ENCODE measurements at places on chromosomes 3 and 15.

DNA sequence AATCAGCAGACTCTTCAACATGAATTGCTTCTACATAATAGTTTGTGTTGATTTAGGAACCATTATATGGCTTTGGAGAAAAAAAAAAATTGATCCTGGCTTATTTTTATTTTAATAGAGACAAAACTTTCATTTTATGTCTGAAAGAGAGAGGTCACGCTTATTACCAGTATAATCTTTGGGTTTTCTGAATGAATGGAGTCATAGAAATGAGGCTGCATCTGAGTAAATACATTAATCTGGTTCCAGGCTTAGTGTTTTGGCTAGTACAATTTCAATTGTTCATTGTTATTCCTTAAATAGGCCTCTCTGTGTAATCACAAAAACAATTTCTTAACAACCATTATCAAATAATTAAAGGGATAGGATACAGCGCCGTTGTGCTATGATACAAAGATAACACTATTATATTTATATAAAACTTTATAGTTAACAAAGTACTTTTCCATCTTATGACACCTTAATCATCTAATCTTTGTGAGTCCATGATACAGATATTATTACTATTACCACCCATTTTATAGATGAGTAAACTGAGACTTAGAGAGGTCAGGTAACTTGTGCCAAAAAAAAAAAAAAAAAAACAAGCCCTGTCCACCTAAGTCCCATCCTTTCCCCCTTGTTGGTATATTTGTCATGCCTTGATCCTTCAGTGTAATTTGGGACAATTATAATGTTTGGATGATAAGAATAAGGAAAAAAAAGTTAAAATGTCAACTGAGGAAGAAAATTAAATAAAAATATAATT lies 41.8 kb upstream of the GOLM2 start:
- no peak for DNase-seq

DNA sequence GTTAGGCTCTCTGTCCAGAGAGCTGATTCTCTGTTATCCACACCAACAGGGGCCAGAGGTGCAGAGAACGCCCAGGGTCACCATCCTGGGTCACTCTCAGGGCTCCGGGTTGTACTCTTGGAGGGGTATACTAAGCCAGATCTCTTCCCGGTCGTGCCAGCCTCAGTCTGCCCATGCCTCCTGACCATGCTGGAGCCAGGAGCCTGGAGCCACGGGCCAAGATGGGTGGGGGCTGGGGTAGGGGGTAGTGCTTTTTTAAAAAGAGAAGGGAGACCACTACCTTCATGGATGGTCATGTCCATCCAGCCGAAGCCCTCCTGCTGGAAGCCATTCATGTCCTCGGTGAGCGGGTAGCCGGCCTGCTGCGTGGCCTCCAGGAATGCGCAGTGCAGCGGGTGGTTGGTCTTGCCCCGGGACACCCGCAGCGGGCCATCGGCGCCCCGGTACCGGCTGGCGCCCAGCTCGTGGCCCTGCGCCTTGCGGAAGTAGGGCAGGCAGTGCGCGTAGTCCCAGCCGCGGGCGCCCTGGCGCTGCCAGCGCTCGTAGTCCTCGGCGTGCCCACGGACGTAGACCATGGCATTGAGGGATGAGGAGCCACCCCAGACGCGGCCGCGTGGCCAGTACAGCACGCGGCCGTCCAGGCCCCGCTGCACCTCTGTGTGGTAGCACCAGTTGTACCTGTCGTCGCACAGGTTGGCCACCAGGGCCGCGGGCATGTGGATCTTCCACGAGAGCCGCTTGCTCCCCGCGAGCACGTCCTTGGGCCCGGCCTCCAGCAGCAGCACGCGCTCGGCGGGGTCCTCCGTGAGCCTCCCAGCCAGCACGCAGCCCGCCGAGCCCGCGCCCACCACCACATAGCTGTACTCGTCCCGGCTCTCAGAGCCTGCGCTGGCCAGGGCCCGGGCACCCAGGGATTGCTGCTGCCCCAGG lies 22.9 kb downstream of the CHDH start:
- DNase-seq, result no peak

DNA sequence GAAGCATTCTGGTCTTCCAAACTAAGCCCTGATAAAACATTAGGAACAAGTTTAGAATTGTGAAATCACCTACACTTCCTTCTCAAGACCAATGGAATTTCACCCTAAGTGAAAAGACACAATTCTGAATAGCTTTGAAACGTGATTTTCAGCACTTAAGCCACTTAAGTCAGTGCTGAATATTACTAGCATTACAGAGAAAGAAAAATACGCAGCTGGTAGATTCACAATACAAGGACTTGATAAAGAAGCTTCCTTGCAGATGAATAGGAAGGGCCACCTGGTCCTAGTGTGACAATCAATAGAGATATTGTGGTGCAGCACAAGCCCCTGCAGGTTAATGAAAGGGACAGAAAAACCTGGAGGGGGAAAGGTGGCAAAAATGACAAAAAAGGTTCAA lies 353.1 kb upstream of the ALCAM start:
- DNase-seq, result no peak

DNA sequence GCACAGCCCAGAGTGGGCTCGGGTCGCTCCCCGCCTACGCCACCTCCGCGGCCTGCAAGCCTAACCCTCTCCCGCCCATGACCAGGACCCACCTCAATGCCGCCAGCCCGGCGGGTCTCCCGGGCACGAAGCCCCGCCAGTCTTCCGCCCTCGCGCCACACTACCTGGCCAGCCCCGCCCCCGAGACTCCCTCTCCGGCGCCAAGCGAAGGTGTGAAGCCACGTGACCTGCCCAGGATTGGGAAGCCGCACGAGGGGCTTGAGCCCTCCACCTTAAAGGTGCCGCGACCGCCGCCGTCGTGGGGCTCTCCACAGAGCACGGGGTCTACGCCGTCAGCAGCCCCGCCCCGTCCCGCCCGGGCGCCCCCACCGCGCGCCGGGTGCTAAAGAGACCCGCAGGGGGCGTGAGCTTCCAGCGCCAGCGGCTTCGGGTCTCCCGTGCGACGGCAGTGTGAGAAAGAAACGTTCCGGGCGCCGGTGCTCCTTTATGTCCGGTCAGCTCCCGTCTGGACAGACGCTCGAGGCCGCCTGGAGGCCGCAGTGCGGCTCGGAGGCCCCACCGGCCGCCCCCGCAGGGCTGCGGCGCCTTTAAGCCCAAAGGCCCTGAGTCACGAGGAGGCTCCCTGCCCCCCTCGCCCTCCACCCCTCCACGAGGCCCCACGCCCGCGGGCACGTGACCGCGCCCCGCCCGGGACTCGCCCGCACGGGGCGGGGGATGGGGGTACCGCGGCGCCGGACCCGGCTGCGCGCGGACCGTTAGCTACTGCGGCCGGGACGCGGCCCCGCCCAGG lies at the start of gene CPEB1:
TSS of gene CPEB1 (minus strand) at position 319 of the 790 bp plus-strand sequence. CDS start 18,904 bp downstream, outside the sequence.
- no peak for DNase-seq

DNA sequence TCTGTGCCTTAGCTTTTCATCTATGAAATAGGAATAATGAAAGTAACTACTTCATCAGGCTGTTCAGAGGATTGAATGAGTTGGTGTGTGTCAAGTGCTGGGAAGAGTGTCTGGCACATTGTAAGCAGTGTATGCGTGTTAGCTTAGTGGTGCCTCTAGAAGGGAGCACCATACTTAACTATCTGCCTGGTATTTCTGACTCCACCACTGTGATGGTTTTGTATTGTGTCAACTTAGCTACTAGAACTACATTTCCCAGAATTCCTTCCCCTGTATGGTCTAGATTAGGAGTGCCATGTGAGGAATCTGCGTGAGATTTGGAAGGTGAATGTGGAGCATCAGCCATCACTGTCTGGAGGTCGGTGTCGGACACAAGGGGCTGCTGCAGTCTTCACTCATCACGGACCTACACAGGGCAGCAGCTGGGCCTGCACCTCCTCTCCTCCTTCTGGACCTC lies 115.4 kb upstream of the GALNT15 start:
- DNase-seq, result no peak

- no peak for DNase-seq
These were observed 17.6 kb upstream of the PLA2G4D start for GRCh38 chr15:42111924-42112323.

DNA sequence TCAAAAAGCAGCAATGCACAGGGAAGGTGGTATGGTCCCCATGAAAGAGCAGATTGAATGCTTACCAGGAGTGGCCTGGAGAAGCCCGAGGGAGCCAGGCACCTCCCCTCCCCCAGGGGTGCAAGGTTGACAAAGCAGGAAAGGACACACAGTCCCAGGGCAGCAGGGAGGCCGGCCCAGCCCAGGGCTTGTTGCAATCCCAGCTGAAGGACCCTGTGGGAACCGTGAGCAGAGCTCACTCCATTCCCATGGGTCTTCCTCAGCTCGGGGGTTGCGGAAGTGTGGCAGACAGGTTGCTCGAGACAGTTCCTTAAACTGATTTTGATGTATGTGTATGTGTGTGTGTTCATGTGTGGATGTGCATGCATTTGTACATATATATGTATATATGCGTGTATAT lies 15.8 kb downstream of the UROC1 start:
- no peak for DNase-seq

DNA sequence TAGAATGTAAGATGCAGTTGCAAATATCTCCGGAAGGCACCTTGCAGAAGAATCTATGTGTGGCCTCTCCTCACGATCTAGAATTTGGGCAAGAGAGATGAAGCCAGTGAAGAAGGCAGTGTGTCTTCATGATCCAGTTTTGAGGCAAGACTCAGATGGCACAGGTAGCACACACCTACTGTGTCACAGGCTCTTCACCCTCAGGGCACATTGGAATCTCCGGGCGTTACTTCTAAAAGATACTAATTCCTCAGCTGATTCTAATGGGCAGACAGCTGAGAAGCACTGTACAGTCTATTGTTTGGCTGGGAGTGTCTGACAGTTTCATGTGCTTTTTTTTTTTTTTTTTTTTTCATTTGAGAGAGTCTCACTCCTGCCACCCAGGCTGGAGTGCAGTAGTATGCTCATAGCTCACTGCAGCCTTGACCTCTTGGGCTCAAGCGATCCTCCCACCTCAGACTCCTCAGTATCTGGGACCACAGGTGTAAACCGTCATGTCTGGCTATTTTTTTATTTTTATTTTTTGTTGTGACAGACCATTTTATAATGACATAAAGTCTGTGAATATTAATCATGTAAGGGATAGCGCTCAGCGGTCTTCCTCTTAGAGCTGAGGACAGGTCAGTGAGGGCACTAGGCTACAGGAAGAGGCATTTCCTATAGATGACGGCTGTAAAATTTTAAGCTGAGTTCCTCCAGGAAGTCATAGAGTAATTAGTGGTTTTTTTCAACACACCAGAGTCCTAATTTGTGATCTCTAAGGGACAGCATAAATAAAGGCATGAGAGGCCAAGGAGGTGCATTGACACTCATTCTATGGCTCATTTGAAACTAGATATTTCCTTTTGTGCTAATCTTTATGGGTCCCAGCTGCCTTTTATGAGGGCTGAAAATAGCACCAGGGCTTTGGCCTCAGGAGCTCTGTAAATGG lies 4.0 kb downstream of the C3orf52 start:
- no peak for DNase-seq

GRCh38 chr3:63687278-63688225 lies 35.1 kb downstream of the SNTN start:
- no peak for DNase-seq

- DNase-seq, result no peak
These were observed 6.8 kb upstream of the TBC1D5 start for GRCh38 chr3:17749281-17749680.

DNA sequence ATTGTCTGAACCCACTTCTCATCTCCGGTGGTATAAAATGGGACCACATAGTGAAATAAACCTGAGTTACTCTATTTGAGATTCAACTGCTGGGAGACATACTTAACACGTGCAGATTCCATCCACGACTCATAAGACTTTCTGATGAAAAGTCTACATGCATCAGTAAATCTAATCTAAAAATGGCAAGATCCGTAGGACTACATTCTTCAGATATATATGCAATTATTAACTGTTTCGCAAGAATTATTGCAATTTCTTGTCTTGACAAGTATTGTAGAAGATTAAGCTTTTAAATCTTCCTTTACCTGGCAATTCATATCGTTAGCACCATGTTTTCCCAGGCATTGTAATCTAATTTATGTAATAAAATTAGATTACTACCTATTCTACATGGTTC lies 718.7 kb upstream of the CBLB start:
- DNase-seq, result no peak

GRCh38 chr3:183833516-183833915 lies 8.1 kb upstream of the MAP6D1 start:
- DNase-seq, result no peak

DNA sequence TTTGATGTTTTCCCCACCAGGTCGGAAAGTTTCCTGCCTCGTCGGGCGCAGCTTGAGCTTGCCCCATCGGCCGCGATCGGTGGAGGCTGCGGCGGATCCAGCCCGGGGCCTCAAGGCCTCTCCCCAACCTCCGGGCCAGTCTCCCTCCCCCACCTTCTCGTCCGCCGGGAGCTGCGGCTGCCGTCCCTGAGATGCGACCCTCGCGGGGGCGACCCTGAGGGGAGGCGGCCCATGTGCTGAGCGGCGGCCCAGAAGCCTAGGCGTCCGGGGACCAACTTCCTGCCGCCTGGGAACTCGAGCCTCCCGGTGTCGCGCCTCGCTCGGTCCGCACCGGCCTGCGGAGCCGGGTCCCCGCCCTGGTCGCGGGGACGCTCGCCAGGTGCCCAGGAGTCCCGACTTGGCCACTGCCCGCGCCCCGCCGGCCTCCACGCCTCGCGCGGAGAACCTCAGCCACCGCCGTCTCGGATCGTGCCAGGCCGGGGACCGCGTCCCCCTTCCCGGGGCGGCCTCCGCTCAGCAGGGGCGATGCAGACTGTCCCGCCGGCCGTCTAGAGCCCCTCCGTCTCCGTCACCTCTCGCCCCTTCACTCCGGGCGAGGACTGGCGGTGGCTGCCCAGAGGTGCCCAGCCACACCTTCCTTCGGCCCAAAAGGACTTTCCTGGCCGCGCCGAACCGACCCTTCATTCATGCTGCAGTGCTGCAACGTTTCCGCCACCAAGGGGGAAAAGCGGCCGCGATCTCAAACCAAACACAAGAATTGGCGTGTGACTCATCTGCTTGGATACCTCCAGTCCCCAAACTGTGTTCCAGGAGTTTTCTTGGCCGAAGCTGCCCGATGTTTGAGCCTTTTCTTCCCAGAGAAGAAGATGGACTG lies 656 bp downstream of the SLMAP start:
- DNase-seq, result no peak

DNA sequence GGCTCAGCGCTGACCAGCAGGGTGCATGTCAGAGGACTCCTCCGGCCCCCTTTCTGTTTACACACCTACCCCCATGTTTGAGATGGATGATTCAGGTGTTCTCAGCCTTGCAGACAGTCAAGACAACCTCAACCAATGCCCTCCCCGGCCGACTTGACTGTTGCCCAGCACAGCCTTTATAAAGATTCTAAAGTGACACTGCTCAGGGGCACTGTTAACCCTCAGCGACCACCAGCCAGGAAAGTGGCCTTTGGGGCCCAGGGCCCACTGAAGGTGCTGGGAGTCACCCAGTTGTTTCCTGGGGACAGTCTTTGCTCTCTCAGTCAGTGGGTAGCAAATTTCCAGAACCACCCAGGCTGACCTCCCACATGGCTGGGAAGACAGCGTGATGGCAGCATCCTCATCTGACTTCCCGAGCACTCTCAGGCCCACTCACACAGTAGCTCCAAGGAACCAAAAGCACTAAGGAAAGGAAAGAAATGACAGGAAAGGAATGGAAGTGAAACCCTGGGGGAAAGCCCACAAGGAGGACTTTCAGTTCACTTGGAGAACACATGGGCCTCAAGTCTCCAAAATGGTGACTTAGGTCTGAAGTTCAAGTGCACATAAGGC lies 128.4 kb downstream of the ASB7 start:
- DNase-seq, result no peak

- DNase-seq, result no peak
These were observed 534.4 kb downstream of the ZNF385D start for GRCh38 chr3:21216598-21216997.

Measured in stimulated activated CD8-positive, alpha-beta memory T cell treated with anti-CD3 and anti-CD28 coated beads, Interleukin-15, amount 100 ng/mL, for 24 hours (primary cell).